ENCODE measurements at places on chromosomes 5 and 9. TPM values are rescaled to one million over a fixed set of nuclear protein-coding genes. Genes with fewer than 3 reads are reported as not detected.

SLC36A3 gene
- not detected for polyA plus RNA-seq

SLC45A2 gene
- 0.26 TPM for polyA plus RNA-seq

NR2F1 gene
- 4.3 TPM for polyA plus RNA-seq

PCDHB11 gene
- 0.72 TPM for polyA plus RNA-seq

UBQLN1 gene
- 24.1 TPM for polyA plus RNA-seq

PLAC8L1 gene
- polyA plus RNA-seq = 0.87 TPM

SH3TC2 gene
- 0.31 TPM for polyA plus RNA-seq

SELENOP gene
- 80.2 TPM for polyA plus RNA-seq

GDA gene
- polyA plus RNA-seq = 1.5 TPM

OBP2B gene
- polyA plus RNA-seq = not detected

ARHGEF28 gene
- 20.3 TPM for polyA plus RNA-seq

NUTM2F gene
- 0.07 TPM for polyA plus RNA-seq

FAM78A gene
- 0.76 TPM for polyA plus RNA-seq

NOXA1 gene
- 40.0 TPM for polyA plus RNA-seq

RNF183 gene
- 1.5 TPM for polyA plus RNA-seq

DCANP1 gene
- polyA plus RNA-seq = not detected

IL13 gene
- polyA plus RNA-seq = not detected

PCDH1 gene
- polyA plus RNA-seq = 10.1 TPM

HACD4 gene
- 0.23 TPM for polyA plus RNA-seq

SLC1A1 gene
- 1.4 TPM for polyA plus RNA-seq

SPATA31D4 gene
- polyA plus RNA-seq = 0.04 TPM

MELK gene
- 0.23 TPM for polyA plus RNA-seq

MVB12B gene
- 2.7 TPM for polyA plus RNA-seq

DNAH5 gene
- 0.84 TPM for polyA plus RNA-seq

Measured in pancreas (tissue), 10 donors.